ENCODE measurements at places on chromosomes 4 and X. TPM values are rescaled to one million over a fixed set of nuclear protein-coding genes. Genes with fewer than 3 reads are reported as not detected.

The RAI2 gene
- total RNA-seq = 3.4 TPM

The GATA1 gene
- total RNA-seq = not detected

The TMEM156 gene
- total RNA-seq = 0.87 TPM

The DIPK2B gene
- total RNA-seq = 52.3 TPM

The CCNB3 gene
- 0.40 TPM for total RNA-seq

The FAM184B gene
- not detected for total RNA-seq

The SSX4B gene
- total RNA-seq = not detected

The MGARP gene
- total RNA-seq = 0.40 TPM

The LGI2 gene
- total RNA-seq = not detected

The SLC25A5 gene
- total RNA-seq = 146 TPM

GRCh38 chrX:135973025-135973547 is 702 bp downstream of the MMGT1 start:
- DNase-seq = peak; percentile 40

DNA sequence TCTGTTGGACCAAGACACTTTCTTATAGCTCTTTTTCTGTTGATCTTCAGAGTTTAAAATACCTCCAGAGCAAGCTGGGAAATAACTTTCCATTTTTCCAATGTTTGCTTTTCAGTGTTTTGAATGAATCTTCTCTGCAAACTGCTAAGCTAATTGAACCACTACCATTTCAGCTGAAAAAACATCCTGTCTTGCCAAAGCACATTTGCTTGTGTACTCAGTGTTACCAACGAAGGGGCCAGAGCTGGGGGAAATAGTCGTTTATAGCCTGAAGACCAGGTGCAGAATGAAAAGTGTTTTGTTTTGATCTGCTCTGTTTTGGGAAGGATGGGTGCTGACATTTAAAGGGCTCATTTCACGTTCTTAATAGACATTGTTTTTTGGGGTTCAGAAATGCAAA is 88.4 kb upstream of the CLNK start:
- peak; percentile 11 for DNase-seq

DNA sequence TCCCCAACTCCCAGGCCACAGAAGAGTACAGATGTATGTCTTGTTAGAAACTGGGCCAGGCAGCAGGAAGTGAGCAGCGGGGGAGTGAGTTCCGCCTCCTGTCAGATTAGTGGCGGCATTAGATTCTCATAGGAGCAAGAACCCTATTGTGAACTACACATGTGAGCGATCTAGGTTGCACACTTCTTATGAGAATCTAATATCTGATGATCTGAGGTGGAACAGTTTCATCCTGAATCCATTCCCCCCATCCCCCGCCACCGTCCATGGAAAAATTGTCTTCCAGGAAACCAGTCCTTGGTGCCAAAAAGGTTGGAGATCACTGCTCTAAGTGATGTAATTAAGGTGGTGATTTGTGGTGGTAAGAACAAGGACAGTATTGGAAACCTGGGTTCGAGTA is 24.5 kb upstream of the NEXMIF start:
- DNase-seq = no peak

DNA sequence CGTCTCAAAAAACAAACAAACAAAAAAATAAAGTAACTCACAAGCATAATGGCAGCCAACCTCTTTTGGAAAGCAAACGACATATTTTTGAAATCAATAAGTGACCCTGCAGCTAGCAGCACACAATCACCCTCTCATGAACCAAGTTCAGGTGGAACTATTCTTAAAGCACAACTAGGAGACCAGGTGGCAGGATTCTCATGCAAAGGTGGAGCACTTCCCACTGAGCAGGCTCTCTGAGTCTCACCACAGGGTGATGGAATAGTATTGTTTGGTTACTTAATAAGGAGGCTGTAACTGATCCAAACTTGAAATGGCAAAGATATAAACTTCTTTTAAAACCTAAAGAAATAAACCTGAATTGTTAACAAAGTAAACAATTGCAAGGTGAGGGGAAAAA is 1293.1 kb downstream of the PCDH19 start:
- DNase-seq = no peak

DNA sequence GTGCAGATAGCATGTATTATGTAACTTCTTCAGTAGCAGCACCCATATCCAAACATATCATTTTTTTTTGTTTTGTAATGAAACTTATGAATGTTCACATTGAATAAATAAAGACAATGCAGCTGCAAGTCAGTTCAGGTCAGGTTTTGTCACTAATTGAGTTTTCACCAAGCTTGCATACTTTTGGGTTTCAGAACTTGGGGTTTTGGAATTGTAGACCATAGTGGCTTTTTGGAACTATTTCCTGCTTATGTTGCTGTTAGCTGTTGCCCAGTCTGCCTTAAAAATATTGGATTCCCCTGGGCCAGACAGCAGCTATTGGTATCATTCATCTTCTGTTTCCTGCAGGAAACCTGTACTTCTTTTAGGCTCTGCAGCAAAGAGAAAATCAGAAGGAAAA is 113.4 kb upstream of the LIMCH1 start:
- DNase-seq = peak; percentile 29

DNA sequence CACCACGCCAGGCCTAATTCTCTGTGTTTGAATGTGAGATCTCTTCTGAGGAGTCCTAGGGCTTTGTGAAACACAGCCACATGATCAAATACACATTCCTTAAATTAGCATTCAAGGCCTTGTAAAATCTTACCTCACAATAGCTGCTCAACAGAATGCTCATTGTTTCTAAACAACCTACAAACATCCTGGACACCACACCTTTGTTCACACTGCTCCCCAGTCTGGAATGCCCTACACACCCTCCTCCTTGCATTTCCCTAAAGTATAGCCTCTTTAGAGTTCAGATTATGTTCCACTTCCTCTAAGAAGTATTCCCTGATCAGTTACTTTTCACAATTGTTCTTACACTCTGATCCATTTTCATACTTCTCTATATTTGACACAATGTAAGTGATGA is 110.6 kb downstream of the AGTR2 start:
- DNase-seq = no peak

DNA sequence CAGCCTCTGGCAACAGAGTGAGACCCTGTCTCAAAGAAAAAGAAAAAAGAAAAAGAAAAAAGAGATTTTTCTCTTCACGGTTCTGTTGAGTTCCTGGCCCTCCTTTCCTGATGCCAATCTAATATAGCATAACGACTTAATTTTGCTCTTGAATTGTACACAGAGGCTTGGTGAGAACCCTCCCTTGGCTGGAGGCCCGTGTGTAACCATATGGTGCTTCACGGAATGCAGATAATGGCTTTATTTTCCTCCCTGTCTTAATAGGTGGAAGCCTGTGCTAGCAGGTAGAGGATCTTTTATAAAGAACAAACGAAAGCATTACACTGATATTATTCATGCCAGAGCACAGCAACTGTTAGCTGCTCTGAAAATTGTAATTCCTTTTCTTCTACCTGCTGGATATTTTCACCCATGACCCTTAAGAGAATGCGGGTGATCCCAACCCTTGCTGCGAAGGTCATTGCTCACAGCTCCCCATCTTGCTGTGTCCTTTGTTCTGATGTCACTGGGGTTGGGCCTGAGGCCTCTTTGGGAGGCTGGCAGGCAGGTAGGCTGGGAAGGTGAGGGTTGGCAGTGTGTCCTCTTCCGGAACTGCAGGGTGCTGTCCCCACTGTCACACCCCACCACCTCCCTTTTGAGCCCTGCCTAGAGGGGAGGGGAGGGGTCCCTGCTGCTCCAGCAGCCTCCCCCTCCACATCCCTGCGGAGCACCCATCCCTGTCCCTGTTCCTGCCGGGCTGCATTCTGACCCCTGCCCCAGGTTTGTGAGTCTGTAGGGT is 83.8 kb upstream of the STOX2 start:
- no peak for DNase-seq

- no peak for DNase-seq
Observed at GRCh38 chr4:29375716-29376115, 1344.5 kb upstream of the PCDH7 start.

DNA sequence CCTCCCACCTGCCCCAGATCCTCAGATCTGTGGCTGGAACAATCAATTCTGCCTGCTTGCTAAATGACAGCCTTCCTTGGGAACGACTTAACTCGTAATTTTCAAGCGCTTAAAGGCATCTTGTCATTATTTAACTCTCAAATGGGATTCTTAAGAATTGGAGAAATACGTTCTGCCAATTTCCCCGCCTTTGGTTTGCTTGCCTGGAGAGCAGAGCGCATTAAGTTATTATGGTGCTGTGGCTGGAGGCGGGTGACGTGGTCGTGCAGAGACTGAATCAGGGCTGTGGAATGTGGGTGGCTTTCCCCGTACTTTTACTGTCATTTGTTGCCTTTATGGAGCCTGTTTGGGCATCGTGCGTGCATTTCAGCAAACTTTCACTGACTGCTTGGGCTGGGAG is 78.9 kb upstream of the PSAPL1 start:
- no peak for DNase-seq

- DNase-seq = no peak
Observed at GRCh38 chr4:87734084-87734483, 65.3 kb upstream of the IBSP start.

DNA sequence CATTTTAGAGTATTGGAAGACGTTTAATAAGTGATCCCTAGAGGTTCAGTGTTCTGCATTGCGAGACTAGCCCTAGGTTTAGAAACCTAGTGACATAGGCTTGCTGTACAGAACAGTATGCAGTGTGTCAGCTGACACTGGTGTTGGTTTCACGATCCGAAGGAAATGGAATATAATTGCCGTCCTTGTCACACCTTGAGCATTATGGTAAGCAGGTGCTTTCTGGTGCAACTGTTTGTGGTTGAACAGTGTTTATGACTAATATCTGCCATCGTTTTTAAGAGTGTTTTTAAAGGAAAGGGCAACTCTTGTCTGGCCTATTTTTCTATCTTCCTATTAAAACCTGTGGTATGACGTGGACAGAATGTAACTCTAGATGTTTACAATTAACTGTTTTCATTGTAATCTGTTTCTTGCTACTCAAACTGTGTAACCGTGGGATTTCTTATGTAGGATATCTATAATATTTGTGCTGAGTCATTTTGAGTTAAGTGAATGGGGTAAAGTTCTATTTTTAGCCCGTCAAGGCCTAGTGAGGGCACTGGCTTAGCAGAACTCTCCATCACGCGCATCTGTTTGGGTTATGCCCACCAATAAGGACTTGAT is 53.8 kb upstream of the TBC1D14 start:
- DNase-seq = peak; percentile 38

- no peak for DNase-seq
Observed at GRCh38 chr4:156553659-156554058, 417.9 kb downstream of the PDGFC start.

- no peak for DNase-seq
Observed at GRCh38 chrX:22433292-22434070, 160.8 kb downstream of the CBLL2 start.

- DNase-seq = no peak
Observed at GRCh38 chr4:134529629-134530028, 328.0 kb upstream of the PABPC4L start.

- DNase-seq = no peak
Observed at GRCh38 chr4:37464373-37465128, 220.0 kb downstream of the NWD2 start.

- DNase-seq = no peak
Observed at GRCh38 chr4:81214144-81214880, 710 bp downstream of the PRKG2 start.

GRCh38 chrX:111443946-111444345 is 32.0 kb upstream of the DCX start:
- no peak for DNase-seq
